Stimulated activated CD8-positive, alpha-beta memory T cell treated with anti-CD3 and anti-CD28 coated beads, Interleukin-2, amount 100 ng/mL, for 48 hours (primary cell): ENCODE measurements at places on chromosomes 3 and 15.

- no peak for DNase-seq
These were observed 26.3 kb upstream of the BNC1 start for GRCh38 chr15:83310521-83311456.

DNA sequence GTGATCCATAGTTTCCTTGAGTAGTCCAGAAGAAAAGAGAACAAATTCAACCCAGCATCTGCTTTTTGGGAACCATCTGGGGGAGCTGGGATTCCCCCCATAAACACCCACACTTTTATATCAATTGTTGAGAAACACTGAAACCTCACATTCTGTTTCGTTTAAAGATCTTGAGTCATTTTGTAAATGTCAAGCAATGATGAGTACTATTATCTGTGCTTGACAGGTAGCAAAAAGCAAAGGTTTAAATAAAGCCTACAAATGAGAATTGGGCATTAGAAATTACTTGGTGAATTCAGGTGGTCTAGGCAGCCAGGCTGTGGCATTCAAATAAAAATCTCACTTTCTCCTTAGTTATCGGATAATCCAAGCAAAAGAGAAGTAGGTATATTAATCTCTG lies 75.7 kb downstream of the TMEM266 start:
- no peak for DNase-seq

DNA sequence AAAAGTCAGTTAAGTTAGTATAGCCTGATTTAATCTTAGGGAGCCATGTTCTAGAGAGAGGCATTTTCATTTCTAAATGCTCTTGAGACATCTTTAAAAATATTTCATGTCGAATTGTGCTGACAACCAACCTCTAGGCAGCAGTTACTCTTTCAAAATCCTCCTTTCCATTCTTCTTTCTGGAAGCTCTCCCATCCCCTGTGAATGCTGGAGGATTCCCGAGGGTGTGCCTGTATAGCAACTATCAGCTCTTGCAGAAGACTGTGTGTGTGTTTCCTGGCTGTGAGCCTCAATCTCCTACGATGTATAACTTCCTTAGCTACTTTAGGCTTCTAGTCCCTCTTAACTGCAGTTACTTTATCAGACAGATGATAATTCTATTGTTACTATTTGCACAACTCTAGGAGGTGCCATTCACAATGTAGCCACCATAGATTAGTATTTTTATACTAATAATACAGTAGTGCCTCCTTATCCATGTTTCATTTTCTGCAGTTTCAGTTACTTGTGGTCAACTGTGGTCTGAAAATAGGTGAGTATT lies 250.3 kb downstream of the EDEM1 start:
- no peak for DNase-seq

- DNase-seq, result no peak
These were observed 13.5 kb upstream of the TIPIN start for GRCh38 chr15:66369773-66370651.

- no peak for DNase-seq
These were observed 172.7 kb downstream of the SYNPR start for GRCh38 chr3:63450634-63451363.

- DNase-seq, result no peak
These were observed 462.9 kb upstream of the PROK2 start for GRCh38 chr3:72247645-72248388.
